ENCODE measurements at places on chromosomes 2 and 18.

- DNase-seq = no peak
These were observed 94.2 kb downstream of the TMEM18 start for GRCh38 chr2:582792-583528.

- DNase-seq = peak; percentile 27
These were observed 28.4 kb upstream of the CCDC102B start for GRCh38 chr18:68769461-68769860.

DNA sequence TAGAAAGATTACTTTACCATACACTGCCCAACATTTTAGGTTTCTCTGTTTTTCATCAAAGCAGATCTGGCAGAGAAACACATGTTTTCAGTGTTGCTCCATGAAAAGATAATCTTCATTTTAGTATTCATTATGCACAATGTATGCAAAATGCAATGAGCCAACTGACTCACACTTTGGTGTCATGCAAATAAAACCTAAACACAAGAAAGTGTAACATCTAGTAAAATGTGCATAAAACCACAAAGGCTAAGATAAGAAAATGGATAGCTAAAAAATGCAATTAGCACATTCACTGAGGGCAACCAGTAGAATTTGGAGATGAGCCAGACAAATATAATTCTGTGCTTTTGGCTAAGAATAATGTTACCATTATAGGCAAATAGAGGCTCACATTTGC lies 203.5 kb upstream of the UBE2E3 start:
- peak; percentile 70 for DNase-seq

- DNase-seq = no peak
These were observed 204.9 kb downstream of the FAM210A start for GRCh38 chr18:13521418-13521817.

All from fibroblast of upper back skin (primary cell).